ENCODE measurements at places on chromosomes 12 and 14.

DNA sequence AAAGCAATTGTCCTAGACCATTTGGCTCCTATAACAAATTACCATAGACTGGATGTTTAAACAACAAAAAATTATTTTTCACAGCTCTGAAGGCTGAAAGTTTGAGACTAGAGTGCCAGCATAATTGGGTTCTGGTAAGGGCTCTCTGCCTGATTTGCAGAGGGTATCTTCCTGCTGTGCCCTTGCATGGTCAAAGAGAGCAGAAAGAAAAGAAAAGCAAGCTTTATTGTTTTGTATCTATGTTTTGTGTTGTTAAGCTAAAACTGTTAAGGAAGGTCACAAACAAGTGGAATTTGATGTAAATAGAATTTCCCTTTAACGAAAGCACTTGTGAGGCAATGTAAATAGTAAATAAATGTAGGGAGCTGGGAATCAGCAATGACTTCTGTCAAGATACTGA, 1031.0 kb upstream of the ATXN7L3B start:
- no peak for DNase-seq

DNA sequence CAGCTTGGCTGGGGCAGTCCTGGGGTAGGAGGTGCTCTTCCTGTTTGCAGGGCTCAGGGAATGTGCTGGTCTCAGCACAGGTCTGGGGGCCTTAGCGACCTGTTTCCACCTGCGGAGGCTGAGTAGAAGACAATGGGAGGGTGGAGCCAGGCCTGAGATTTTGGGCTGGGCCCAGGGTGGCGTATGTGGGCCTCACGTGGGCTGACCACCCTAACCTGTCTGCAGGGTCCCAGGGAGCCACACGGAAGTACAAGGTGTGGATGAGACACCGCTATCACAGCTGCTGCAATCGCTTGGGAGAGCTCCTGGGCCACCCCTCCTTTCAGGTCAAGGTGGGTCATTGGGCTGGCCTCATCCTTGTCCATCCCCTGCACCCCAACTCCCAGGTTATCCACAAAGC, 1.1 kb downstream of the NOC4L start:
- DNase-seq: no peak

GRCh38 chr12:46461907-46462640, 89.5 kb upstream of the SLC38A2 start:
- no peak for DNase-seq

DNA sequence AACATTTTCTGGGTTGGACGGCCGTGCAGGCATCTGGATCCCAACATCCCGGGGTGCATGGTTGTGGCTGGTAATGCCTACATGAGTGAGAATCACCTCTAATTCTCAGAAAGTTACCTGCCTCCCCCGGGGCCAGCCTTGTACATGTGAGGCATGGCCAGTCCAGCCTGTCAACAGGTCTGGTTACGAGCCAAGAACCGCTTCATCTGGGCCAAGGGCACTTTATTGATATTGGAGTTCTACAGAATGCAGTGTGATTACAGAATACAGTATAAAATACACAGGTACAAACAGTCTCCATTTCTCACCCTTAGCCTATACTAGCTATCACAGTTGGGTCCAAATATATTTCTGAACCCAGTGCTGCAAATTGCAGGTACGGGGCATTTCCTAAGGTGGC, 84.9 kb upstream of the EVL start:
- no peak for DNase-seq

- DNase-seq: no peak
Observed at GRCh38 chr12:21516281-21516680, 9.8 kb upstream of the SPX start.

- DNase-seq: peak; percentile 13
Observed at GRCh38 chr14:104262515-104263514, 124.4 kb downstream of the KIF26A start.

DNA sequence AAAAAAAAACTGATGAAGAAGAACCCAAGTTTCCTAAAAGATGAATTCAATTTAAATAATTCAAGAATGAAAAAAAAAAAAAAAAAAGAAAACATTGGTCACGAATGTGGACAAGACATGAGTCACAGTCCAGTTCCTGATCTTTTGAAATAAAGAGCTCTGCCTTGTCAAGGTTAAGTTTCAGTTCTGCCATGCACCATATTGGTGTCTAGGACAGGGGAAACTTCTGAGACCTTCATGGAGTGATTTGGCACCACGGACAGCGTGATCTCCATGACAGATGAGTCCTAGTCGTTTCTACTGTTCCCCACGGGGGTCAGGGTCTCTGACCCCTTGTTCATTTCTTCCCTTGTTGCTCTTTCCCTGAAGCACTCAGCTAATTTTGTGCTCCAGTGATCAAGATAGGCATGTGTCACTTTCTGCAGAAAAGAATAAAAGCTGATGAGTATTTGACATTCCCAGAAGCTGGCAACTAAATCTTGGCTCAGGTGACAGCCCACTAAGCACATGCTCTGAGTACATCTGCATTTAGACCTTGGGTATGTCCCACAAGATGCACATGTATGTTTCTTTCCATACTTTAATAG, 1159.7 kb downstream of the BCL11B start:
- DNase-seq: no peak

DNA sequence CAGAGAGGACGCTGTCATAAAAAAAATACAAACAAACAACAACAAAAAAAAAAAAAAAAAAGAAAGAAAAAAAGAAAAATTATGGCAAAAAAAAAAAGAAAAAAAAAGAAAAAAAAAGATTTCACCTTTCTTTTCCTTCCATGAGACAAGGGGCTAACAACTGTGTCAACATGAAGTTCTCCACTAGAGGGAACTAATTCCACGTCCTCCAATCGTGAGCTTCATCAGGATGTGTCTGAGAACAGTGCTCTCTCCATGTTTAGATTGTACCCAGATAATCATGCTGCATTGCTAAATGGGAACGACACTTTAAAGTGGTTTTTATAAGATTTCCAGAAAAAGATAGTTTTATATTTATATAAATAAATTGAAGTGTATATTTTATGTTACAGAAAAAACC, 96.2 kb upstream of the PTPRB start:
- no peak for DNase-seq

GRCh38 chr12:91171476-91171875, 11.1 kb downstream of the DCN start:
- DNase-seq: no peak

DNA sequence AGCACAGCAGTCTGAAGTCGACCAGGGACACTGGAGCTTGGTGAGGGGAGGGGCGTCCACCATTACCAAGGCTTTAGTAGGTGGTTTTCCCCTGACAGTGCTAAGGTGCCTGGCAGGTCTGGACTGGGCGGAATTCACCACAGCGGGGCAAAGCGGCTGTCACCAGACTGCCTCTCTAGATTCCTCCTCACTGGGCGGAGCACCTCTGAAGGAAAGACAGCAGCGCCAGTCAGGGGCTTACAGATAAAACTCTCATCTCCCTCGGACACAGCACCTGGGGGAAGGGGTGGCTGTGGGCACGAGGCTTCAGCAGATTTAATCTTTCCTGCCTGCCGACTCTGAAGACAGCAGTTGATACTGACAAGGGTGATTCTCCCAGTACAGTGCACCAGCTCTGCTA, 39.1 kb downstream of the DDHD1 start:
- peak; percentile 38 for DNase-seq

DNA sequence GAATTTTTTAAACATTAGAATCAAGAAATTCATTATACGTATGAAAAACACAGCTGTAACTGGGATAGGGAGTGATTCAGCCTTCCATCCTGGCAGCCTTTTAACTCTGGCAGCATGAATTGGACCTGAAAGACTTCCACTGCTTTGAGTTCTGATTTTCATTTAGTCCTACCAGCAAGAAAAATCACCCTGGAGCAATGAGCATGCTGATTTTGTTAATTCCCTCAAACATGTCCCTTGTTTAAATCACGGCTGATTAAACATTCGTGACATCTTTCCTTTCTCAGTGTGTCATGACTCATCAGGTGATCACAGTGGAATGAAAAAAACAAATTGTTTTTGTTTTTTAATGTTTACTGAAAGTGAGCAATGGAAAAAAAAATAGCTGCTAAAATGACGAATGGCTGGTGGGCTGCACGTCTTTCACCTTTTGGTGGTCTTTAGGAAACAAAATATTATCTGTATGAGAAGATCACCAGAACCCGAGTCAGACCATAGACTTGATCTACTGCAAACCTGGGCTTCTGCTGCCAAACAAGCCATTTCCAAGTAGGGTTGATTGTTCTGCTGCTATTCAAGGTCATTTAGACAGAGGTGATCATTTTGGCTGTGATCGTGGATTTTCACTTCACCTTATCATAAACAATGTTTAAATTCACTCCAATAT, 67.0 kb upstream of the CAND1 start:
- no peak for DNase-seq

GRCh38 chr12:28958553-28959195, 190.4 kb upstream of the FAR2 start:
- DNase-seq: no peak

DNA sequence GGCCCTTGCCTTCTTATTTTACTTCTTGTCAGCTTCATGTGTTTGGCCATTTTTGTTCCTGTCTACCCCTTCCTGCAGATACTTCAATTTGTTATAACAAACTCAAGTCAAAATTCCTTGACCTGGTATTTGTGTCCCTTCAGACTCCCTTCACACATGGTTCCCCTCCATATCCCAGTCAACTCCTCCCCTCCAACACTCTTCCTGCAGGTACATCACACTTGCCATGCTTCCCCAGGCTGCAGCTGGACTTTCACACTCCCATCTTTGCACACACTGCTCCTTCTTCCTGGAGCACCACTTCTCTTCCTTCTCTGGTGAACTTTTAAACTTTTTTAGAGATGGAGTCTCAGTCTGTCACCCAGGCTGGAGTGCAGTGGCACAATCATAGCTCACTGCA, 18.9 kb upstream of the FIGNL2 start:
- no peak for DNase-seq

- DNase-seq: no peak
Observed at GRCh38 chr14:102830474-102831045, 53.3 kb downstream of the TRAF3 start.

GRCh38 chr12:111532751-111533150, 66.4 kb downstream of the ATXN2 start:
- DNase-seq: no peak

- DNase-seq: no peak
Observed at GRCh38 chr14:43539210-43539609, 967.9 kb downstream of the FSCB start.

DNA sequence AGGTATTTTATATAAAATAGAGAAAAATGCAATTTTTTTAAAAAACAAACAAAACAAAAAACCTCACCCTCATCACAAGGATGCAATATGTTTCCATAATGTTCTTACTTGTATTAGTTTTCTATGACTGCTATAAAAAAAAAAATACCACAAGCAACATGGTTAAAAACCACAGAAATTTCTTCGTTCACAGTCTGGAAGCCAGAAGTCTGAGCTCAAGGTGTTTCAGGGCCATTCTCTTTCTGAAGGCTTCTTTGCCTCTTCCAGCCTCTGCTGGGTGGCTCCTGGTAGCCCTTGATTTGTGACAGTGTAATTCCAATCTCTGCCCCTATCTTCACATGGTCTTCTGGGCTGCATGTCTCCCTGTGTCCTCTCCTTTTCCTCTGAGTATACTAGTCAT, 21.5 kb upstream of the SSTR1 start:
- no peak for DNase-seq

Data from natural killer cell (primary cell).